ENCODE measurements at places on chromosomes 3 and 15.

- no peak for DNase-seq
Measured at GRCh38 chr15:74390647-74391288, 23.3 kb upstream of the CYP11A1 start.

GRCh38 chr15:49287481-49287880, 117.4 kb downstream of the GALK2 start:
- DNase-seq, result no peak

DNA sequence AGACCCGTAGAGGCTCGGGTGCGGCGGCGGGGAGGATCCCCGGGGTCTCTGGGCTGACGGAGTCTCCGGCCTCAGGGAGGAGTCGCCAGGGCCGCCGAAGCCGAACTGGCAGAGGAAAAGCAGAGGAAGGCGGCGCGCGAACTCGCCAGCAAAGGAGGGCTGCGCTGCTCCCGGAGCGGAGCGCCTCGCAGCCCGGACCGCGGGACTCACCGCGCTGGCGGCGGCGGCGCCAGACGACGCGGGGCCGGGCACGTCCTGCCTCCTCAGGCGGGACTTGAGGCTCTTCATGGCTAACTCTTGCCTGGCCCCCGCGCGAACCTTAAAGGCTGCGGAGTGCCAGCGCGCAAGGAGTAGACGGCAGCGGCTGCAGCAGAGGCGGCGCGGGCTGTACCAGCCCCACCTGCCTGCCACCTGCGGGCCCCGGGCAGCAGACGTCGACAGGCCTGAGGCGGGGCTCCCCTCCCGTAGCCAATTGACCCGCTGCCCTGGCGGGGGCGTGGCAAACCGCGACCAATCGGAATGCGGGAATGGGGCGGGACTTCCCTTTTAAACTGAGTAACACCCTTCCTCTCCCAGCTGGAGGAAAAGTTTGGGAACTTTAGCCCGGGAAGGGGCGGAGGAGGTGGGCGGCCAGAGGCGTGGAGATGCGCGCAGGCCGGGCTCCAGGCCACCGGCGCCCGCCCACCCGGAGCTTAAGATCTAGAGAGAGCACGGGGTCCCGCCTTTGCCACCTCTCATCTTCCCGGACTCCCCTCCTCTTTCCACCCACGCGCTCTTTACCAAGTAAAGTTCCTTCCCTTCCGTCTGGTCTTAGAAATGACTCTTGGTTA, at the start of gene UACA:
Gene UACA (minus strand): TSS at position 439 of the 830 bp plus-strand sequence. CDS start 151 bp downstream, at position 288.
- peak; percentile 95 for DNase-seq

DNA sequence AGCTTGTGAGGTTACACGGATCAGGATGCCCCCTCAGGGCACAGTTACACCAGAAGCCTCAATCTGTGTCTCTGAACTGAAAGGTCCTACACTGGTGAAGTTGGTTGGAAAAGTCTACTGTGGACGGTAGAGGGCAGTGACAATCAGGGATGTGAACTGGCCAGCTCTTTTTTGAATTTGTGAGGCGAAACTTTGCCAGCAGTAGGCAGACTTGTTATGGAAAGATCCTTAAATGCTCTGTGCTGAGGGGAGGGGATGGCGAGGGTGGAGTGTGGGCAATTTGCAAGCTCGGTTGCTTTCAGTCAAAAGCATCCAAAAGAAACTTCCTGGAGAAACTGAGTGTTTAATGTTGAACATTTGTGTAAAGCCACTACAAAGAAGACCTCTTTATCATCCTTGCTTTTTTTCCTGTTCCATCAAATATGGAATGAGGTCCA, 127.4 kb upstream of the ABHD17C start:
- DNase-seq, result no peak

DNA sequence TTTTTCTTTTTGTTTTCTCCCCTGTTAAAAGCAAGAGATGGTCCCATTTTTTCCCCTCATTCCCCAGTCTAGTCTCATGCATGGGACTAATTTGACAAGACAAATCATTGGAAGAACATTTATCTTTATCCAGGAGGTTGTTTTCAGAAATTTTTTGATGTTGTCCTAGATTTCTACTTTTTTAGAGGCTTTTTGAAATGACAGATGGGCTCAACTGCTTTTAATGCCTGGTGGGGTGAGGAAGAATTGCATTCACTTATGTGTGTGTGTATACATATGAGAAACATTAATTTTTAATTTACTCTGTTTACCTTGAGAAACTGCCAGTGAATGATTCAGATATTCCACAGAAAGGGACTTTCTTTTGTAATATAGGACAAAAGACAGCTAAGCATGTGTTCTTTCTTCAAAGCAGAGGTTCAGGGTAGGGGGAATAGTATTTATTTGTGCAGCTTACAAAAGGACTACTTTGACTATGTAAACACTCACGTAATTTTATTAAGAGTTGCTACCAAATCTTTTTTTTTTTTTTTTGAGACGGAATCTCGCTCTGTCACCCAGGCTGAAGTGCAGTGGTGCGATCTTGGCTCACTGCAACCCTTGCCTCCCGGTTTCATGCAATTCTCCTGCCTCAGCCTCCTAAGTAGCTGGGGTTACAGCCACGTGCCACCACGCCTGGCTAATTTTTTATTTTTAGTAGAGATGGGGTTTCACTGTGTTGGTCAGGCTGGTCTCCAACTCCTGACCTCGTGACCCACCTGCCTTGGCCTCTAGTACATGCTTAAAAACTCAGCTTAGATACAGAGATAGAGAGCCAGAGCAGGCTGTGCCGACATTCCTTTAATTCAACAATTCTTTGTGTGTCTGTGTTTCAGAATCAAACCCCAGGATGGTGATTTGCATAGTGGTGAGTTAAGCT, 130.1 kb upstream of the RARB start:
- no peak for DNase-seq

- peak; percentile 75 for DNase-seq
Measured at GRCh38 chr15:91887321-91887720, 33.8 kb downstream of the SLCO3A1 start.

- DNase-seq, result no peak
Measured at GRCh38 chr3:160665231-160665630, 11.7 kb upstream of the ARL14 start.

- DNase-seq, result no peak
Measured at GRCh38 chr3:47291158-47291753, 8.5 kb downstream of the KLHL18 start.

DNA sequence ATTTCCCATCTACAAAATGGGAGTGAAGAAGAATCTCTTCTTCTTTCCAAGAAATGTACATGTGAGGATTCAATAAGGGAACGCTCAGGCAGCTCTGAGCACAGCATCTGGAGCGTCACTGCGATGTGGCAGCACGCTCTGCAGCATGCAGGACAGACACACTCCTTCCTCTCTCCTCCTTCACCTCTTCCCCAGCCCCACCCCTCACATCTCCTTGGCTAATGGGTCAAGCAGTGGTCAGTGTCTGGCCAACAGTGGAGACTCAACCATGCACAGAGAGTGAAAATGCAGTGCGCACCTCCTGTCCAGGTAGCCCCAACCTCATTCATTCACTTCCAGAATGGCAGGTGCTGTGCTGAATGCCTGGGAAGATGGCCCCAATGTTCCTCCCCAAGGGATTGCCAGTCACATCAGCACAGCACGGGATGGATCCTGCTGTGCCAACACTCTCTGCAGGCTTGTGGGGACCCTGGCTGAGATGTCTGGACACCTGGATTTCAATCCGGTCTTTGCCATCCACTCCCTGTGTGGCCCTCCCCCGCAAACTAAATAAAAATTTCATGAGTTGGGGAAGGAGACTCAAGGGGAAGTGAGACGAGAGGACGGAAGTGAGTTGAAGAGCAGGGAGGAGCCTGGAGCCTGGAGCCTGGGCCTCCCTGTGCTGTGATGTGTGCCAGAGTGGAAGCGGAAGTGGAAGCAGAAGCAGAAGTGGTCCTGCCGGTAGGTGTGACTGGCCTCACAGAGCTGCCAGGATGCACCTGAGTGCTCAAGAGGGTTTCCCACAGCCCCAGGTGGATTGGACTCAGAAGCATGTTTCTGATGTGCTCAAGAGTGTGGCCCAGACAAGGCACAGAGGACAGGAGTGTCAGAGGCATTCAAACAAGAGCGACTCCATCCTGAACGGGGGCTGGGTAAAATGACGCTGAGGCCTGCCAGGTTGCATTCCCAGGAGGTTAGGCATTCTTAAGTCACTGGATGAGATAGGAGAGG, 163.9 kb downstream of the SMAD6 start:
- no peak for DNase-seq

GRCh38 chr3:59381282-59381681, 331.5 kb upstream of the CFAP20DC start:
- no peak for DNase-seq

DNA sequence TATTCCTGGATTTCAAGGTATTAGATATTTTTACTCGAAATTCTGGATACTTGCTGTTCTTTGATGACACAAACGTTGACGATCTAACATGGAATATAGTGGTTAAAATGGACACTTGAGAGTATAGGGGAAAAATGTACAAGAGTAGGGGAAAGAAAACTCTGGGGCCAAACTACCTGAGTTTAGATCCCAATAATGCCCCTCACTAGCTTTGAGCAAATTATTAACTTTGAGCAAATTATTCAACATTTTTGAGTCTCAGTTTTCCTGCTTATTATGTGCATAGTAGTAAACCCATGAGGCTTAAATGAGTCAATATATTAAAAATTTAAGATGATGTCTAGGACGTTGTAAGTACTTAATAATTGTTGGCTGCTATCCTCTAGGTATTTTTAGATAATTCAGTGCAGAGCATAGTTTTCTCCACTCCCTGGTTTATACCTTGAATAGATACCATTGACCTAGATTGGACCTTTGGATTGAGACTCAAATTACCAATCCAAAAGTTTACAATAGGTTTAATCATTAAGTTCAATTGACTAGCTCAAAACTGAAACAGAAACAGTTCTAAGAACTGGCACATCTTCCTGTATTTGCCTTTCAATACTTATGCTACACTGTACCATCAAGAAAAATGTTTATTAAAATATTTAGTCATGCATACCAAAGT, 4.5 kb downstream of the ADGRG7 start:
- DNase-seq, result no peak

GRCh38 chr15:67059127-67059553, 6.3 kb upstream of the SMAD3 start:
- peak; percentile 22 for DNase-seq

- no peak for DNase-seq
Measured at GRCh38 chr15:78387246-78388037, 47.3 kb downstream of the CRABP1 start.

DNA sequence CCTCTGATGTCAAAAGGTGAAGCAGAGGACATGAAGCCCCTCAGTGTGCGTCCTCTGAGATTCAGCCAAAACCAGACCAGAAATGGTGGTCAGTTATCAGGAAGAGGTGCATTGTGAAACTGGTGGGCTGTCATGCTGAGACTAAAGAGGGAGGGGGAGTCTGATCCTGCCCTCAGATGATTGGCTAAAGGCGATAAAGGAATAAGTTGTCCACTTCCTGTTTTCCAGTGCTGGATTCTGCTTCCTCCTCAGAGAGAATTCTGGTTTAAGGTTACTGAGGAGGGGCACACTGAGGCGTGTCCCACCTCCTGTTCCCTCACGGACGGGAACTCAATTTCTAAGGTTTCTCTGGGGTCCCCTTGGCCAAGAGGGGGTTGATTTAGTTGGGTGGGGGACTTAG, 97.0 kb upstream of the UBE3A start:
- no peak for DNase-seq

GRCh38 chr15:101521591-101521990, 32.1 kb upstream of the PCSK6 start:
- DNase-seq, result no peak

DNA sequence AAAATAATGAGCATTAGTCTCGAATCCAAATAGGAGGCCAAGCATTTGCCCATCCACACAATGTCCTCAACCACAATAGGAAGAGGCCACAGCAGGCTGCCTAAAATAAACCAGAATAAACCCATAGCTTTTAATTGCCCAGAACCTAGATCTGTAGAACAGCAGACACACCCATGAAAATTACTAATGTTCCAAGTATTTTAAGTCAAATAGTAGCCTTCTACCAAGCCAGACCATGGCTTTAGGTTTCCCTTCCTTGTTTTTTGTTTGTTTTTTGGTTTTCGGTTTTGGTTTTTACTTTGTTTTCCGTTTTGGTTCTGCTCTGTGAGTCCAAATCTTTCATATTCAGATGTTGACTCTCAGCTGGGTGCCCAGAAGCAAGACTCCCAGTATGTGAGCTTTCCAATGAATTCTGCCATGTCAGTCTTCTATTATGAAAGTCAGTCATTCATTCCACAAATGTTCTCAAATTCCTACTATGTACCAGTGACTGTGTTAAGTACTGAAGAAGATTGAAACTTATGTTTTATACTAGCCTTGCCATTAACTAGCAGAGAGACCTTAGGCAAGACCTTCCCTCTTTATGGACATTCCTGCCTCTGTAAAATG, 57.8 kb upstream of the BOC start:
- DNase-seq, result no peak
